Testis (tissue), 5 donors: ENCODE measurements at places on chromosomes 5 and 9. TPM values are rescaled to one million over a fixed set of nuclear protein-coding genes. Genes with fewer than 3 reads are reported as not detected.

LECT2 gene
- 0.87 TPM for total RNA-seq

ELOVL7 gene
- total RNA-seq, result 2.4 TPM

FOXD4L3 gene
- not detected for total RNA-seq

COMMD10 gene
- 36.1 TPM for total RNA-seq

LMBRD2 gene
- 8.2 TPM for total RNA-seq

FOXD4 gene
- 1.2 TPM for total RNA-seq

OLFML2A gene
- 2.6 TPM for total RNA-seq

TMEM245 gene
- total RNA-seq, result 67.6 TPM

SLC44A1 gene
- 8.9 TPM for total RNA-seq

DMRT3 gene
- total RNA-seq, result 6.3 TPM

MAST4 gene
- total RNA-seq, result 56.4 TPM

MRRF gene
- 54.1 TPM for total RNA-seq

SECISBP2 gene
- total RNA-seq, result 127 TPM

ANXA2R gene
- total RNA-seq, result 5.1 TPM

DNA sequence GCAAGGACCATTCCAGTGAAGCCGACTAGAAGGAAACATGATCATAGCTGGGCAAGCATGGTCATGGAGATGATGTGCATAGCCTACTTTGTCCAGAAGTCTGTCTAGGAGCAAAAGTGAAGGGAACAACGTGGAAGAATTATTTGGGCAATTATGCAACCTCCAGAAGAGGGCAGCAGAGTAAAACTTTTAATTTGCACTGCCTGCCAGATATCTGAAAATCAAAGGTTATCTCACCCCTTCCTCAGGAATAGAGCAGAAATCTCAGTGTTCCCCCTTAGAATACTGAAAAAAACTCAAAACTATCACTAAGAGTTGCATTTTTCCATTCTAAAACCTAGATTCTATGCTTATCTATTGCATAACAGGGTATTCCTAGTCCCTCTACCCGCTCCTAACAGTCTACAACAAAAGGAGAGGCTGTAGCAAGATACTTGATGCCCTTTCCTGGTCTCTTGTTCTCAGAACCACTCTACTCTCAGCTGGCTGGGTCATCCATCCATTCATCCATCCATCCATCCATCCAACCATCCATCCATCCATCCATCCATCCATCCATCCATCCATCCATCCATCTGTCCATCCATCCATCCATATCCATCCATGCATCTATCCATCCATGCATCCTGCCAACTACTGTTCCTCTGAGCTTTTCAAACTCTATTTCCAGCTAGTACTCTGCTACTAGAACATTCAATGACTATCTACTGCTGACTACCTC lies 8.4 kb upstream of the SETD9 start:
- no peaks in the 10 kb centered on the region for H3K27me3 ChIP-seq
- H3K4me3 ChIP-seq, result no peak overlapping the region
- H3K36me3 ChIP-seq, result no peaks in the 10 kb centered on the region
- no peak for DNase-seq

- DNase-seq, result no peak
- no peaks in the 10 kb centered on the region for H3K36me3 ChIP-seq
- H3K4me3 ChIP-seq, result no peak overlapping the region
- no peaks in the 10 kb centered on the region for H3K27me3 ChIP-seq
- H3K27ac ChIP-seq, result no peak overlapping the region
These were observed 388.9 kb downstream of the HTR1A start for GRCh38 chr5:63573380-63573779.

GRCh38 chr9:97415146-97415545 lies 3.2 kb downstream of the TDRD7 start:
- H3K36me3 ChIP-seq, result no peaks in the 10 kb centered on the region
- H3K27me3 ChIP-seq, result no peaks in the 10 kb centered on the region
- peaks cover 7% of the 10 kb centered on the region for H3K4me1 ChIP-seq
- no peak for DNase-seq
- H3K4me3 ChIP-seq, result no peak overlapping the region

DNA sequence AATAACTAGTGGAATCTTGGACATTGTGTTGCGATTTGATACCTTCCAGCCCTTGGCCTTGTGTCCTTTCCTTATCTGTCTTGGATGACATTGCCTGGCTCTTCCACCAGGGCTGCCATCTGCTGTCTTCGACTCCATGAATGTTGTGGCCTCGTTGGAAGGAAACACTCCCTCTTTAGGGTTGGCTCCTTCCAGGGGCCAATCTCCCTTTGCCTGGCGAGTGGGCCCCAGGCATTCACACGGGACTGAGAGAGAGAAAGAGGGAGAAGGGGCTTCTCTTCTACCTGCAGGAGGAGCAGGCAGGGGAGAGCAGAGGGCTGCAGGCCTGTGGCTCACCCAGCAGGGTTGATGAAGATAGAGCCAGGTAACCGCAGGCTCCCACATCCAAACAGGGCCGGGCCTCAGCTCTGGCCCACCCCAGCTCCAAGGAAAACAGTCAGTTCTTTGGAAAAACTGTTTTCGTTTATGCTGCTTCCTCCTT lies 31.3 kb downstream of the FGF1 start:
- no peaks in the 10 kb centered on the region for H3K36me3 ChIP-seq
- no peak overlapping the region for H3K4me3 ChIP-seq
- no peaks in the 10 kb centered on the region for H3K27me3 ChIP-seq
- H3K4me1 ChIP-seq, result peaks cover 21% of the 10 kb centered on the region

- peaks cover 14% of the 10 kb centered on the region for H3K4me1 ChIP-seq
- no peak overlapping the region for H3K4me3 ChIP-seq
- no peaks in the 10 kb centered on the region for H3K27me3 ChIP-seq
- H3K36me3 ChIP-seq, result no peaks in the 10 kb centered on the region
- no peak overlapping the region for H3K27ac ChIP-seq
These were observed 69.7 kb downstream of the MEF2C start for GRCh38 chr5:88813244-88813643.

DNA sequence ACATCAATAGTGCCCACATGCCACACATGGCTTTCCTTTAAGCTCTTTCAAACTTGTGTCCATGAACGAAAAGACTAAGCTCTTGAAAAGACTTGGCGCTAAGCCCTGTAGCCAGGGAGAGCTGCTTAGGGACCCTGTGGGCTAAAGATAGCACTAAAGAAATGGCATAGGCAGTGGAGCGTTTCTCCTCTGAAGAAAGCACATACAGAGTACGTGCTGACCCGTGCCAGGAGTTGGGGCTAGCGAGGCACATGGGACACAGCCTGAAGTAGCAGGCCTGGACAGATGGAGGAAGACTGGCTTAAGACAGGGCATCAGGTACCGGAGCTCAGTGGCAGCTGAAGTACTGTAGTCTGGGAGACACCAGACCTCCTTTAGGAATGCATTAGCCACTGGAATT lies 39.7 kb downstream of the ADGRV1 start:
- H3K27me3 ChIP-seq, result no peaks in the 10 kb centered on the region
- no peak overlapping the region for H3K4me3 ChIP-seq
- H3K4me1 ChIP-seq, result no peaks in the 10 kb centered on the region
- H3K36me3 ChIP-seq, result no peaks in the 10 kb centered on the region

DNA sequence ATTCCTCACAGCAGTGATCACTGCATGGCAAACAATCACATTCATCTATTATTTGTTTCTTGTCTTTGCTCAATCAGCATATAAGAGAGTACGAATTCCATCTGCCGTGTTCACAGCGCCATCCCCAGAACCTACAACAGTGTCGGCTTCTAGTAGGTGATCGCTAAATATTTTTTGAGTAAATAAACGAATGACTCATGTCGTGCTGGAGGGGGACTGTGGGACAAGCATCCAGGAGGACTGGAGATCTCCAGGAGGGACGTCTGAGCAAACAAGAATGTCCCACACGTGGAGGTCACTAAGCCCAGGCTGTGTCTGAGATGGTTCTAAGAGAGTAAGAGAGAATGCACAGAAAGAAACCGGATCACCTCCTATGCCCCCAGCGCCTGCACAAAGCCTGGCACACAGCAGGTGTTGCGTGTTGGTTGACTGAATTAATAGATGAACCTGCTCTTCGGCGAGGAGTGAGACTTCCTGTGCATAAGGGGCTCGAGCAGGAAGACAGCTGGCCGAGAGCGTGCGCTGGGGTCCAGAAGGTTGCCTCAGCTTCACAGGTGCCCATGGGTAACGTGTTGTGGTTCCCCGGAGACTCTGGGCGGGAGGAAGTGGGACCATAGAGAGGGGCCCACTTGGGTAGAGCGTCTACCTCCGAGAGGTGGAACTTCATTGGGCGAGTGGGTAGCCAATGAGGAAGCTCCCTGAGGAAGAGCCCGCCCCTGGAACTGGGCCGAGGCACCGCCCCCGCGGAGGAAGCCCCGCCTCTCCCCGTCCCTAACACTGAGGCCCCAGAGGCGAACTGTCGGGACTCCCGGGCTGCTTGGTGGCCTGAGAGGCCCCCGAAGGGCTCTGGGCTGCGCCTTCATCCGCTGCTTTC lies 193.0 kb downstream of the MELK start:
- peak; percentile 89 for DNase-seq
- no peak overlapping the region for H3K27ac ChIP-seq
- no peaks in the 10 kb centered on the region for H3K36me3 ChIP-seq
- no peaks in the 10 kb centered on the region for H3K27me3 ChIP-seq
- H3K4me1 ChIP-seq, result no peaks in the 10 kb centered on the region
- H3K4me3 ChIP-seq, result peak overlapping the region; percentile 45

GRCh38 chr9:32706004-32706724 lies 70.7 kb upstream of the TAF1L start:
- no peaks in the 10 kb centered on the region for H3K4me1 ChIP-seq
- H3K27me3 ChIP-seq, result no peaks in the 10 kb centered on the region
- DNase-seq, result no peak
- no peak overlapping the region for H3K27ac ChIP-seq

DNA sequence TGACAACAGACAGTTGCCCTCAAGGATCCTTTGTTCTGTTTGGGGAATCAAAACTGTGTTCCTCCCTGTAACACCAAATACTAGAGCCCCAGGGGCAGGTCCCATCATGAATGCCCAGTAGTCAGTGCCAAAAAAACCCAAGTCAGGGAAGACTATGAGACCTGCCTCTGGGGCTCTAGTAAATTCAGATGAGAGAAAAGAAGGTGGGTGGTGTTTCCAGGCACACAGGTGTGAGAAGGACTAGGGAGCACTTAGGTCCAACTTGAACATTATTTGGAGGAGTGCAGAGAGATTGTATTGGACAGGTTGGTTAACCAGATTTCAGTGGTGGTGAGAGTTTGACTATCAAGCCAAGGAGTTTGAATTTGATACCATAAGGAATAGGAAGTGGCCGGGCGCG lies 52.0 kb downstream of the SLC22A5 start:
- no peak for DNase-seq
- H3K4me3 ChIP-seq, result no peak overlapping the region
- H3K27ac ChIP-seq, result peak overlapping the region; percentile 47

DNA sequence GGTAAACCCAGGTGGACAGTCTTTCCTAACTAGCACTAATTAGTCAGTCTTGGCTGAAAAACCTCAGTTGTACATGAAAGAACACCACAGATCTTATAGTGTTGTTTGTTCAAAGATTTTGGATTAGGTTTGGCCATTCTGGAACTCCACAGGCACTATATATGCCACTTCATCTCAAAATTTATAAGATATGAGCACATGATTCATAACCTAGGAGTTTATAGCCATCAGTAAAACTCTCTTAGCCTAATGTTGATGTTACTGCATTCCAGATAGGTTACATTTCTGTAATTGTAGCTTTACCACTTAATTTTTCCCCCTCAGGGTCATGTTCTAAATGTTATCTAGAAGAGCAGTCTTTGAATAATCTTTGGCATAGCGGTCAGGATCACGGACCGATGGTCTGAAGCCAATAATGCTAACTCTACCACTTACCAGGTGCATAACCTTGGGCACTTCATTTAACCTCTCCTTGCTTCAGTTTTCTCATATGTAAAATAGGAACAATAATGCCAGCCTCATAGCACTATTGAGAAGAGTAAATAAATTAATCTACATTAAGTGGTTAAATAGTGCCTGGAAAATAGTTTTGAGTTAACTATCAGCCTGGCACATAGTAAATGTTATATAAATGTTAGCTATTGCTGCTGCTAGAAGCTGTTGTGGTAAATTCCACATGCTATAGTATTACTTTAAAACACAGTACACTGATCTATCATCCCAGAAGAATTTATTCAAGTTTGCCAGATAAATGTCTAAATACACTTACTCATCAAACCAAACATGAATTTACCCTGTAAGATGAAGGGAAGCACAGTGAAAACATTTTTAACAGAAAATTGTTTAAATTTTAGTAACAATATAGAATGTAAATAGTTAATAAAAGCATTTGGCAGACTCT lies 743.9 kb downstream of the NR2F1-AS1 start:
- no peaks in the 10 kb centered on the region for H3K36me3 ChIP-seq
- H3K27ac ChIP-seq, result no peak overlapping the region
- no peak overlapping the region for H3K4me3 ChIP-seq
- H3K27me3 ChIP-seq, result no peaks in the 10 kb centered on the region
- H3K4me1 ChIP-seq, result no peaks in the 10 kb centered on the region
- DNase-seq, result no peak

- DNase-seq, result no peak
- H3K27me3 ChIP-seq, result no peaks in the 10 kb centered on the region
- H3K27ac ChIP-seq, result no peak overlapping the region
These were observed 31.8 kb downstream of the ABCA1 start for GRCh38 chr9:104896131-104896530.

- no peak overlapping the region for H3K4me3 ChIP-seq
- H3K36me3 ChIP-seq, result no peaks in the 10 kb centered on the region
- H3K4me1 ChIP-seq, result no peaks in the 10 kb centered on the region
These were observed 41.8 kb downstream of the FBXO10 start for GRCh38 chr9:37534412-37534811.

DNA sequence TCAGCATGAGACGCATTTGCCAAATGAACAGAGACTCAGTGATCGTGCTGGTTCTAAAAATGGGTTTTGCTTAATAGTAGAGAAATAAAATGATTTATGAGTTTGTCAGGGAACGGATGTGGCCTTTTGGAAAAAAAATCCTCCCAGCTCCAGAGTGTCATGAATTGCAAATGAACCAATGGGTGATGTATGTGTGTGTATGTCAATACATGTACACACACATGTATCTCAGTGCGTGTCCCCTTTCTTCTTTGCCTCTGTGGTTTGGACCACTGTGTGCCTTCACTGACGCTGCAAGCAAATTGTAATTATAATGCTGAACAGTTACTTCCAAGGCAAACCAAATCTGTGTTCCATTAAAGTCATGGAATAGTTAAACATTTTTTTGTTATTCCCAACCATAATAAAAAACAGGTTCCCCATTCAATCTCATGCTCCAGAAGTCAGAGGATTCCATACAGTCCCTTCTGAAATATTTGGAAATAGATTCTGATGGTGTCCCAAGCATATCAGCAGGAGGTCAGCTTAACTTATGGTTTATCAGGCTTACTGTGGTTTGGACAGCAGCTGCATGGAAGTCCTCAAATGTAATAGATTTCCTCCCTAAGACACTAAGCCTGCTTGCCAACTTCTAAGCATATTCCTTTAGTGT lies 630.5 kb downstream of the ACTL7B start:
- H3K36me3 ChIP-seq, result no peaks in the 10 kb centered on the region
- no peak overlapping the region for H3K4me3 ChIP-seq
- H3K27ac ChIP-seq, result no peak overlapping the region
- no peaks in the 10 kb centered on the region for H3K27me3 ChIP-seq
- DNase-seq, result no peak
- H3K4me1 ChIP-seq, result peaks cover 2% of the 10 kb centered on the region

GRCh38 chr5:159441441-159441840 lies 111.2 kb upstream of the IL12B start:
- no peak overlapping the region for H3K27ac ChIP-seq
- no peaks in the 10 kb centered on the region for H3K4me1 ChIP-seq
- H3K27me3 ChIP-seq, result no peaks in the 10 kb centered on the region
- H3K4me3 ChIP-seq, result no peak overlapping the region
- DNase-seq, result peak; percentile 49
